ENCODE measurements at places on chromosomes 2 and 18.

DNA sequence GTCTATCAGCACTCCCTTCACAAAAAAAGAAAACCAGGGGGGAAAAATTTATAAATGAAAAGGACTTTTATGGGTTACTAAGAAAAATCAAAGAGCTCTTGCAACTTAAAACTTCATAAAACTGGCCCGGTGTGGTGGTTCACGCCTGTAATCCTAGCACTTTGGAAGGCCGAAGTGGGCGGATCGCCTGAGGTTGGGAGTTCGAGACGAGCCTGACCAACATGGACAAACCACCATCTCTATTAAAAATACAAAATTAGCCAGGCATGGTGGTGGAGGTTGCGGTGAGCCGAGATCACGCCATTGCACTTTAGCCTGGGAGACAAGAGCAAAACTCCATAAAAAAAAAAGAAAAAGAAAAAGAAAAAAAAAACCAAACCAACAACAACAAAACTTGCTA lies 1.7 kb downstream of the DIPK1C start:
- no peak for DNase-seq

- DNase-seq, result no peak
Measured at GRCh38 chr18:26454192-26454591, 94.2 kb downstream of the KCTD1 start.

DNA sequence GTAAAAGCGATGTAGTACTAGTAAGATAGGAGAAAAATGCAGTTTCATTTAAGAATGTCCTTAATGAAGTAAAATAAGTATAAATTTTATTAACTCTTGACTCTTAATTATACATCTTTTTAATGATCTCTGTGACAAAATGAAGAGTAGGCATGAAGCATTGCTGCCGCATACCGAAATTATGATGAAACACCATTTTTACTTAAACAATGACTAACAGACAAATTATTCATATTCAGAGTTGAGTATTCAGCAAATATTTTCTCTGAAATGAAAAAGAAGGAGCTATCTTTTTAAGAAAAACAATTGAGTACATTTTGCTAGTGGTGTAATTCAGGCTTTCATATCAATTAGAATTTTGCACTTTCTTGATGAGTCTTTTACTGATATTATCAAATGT lies 150.6 kb upstream of the DOCK10 start:
- DNase-seq, result no peak

DNA sequence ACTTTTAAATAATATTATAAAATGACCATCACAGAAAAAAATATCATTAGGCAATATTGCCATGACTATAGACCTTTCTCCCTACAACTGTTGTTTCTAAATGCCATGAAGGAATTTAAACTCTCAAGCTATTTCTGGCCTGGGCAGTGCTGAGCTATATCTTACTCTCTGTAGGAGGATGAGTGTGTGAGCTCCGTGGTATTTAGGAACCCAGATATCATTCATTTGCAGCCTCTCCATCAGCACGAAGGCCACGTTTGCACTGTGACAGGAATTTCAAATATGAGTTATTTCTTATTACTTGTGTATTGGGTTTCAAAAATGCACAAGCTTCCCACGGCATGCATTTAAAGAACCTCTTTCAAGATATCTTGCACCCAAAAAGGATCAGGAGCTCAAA lies 35.0 kb upstream of the SOX11 start:
- no peak for DNase-seq

DNA sequence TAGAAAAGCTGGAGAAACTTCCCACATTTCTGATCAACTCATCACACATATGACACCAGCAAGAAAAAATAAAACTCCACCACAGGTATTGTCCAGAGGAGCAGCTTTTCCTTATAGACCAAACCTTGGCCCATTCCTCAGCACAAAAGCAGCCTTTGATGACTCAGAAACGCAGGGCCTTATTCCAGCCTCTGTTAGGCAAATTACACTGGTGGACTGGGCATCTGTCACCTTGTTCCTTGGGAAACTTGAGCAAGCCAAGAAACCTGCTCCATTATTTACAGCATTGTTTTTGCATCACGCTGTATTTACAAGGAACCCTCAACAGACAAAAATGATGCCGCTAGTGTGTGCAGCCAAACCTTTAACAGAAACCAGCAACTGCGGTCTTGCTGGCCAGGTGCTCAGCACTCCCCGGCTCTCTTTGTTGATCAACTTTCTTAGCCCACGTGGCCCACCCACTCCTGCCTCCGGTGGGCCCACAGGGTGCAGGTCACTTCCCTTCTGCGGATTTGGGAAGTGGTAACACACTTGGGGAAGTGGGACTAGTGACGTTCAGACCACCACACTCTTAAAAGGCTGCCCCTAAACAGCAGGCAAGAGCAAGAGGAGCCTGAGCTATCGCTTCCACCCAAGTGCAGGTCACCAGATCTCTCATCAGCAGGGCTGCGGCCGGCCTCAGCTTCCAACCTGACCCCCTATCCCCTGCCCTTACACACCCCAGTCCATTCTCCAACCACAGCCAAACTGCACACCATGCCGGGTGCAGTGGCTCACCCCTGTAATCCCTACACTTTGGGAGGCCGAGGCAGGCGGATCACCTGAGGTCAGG lies 1.5 kb downstream of the AP1S3 start:
- DNase-seq, result no peak

GRCh38 chr18:63410792-63411191 lies 11.5 kb downstream of the VPS4B start:
- DNase-seq, result peak; percentile 77

DNA sequence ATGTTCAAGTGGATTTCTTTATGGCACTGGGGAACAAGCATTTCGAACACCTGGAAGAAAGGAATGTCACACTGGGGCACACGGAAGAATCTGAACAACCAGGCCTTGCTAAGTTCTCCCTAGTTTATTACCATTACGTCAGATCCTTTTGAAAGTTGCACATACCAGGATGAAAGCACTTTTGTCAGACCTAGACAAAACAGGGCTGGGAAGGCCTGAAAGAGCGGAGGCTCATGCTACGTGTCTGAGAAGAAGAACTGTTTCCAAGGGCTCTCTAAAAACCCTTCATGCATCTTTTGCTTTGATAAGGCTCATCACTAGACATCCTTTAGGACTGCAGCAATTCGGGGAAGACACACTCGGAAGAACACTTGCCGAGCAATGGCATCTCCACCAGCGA lies 15.4 kb upstream of the SLC25A52 start:
- DNase-seq, result no peak

- no peak for DNase-seq
Measured at GRCh38 chr18:58386780-58387179, 242.1 kb downstream of the ALPK2 start.

DNA sequence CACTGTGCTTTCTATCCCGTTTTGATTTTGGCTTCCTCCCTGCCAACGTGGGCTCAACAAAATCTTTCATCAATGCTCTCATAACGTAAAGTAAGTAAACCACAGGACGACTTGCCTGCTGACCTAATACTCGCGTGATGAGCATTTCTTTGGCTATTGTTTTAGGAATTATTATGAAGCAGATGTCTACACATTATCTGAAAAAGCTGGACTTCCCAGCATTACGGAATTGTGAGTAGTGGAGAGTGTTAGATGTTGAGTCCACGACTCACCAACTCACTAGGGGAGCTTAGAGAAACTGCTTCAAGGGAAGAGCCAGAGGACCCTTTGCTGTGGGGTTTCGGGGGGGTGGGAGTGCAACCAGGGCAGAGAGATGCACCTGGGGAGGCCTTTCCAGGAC lies 21.9 kb downstream of the HJURP start:
- peak; percentile 12 for DNase-seq

- no peak for DNase-seq
Measured at GRCh38 chr2:174211954-174212353, 36.4 kb downstream of the OLA1 start.

DNA sequence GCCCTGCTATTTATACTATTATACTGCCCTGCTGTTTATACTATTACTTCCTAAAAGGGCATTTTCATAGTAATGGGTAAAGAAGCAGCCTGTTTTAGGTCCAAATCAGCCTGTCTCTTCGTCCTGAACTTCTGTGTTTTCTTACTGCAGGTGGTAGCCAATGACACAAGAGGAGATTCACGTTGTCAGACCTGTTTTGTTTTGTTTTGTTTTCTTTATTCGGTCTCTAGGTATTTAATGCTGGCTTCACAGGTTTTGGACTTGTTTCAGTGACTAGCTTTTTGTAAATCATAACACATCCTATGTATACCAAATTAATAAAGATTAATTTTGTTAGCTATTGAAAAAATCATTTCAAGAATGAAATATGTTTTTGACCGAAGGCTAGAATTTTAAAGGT lies 116.4 kb downstream of the MAP3K20 start:
- DNase-seq, result no peak

DNA sequence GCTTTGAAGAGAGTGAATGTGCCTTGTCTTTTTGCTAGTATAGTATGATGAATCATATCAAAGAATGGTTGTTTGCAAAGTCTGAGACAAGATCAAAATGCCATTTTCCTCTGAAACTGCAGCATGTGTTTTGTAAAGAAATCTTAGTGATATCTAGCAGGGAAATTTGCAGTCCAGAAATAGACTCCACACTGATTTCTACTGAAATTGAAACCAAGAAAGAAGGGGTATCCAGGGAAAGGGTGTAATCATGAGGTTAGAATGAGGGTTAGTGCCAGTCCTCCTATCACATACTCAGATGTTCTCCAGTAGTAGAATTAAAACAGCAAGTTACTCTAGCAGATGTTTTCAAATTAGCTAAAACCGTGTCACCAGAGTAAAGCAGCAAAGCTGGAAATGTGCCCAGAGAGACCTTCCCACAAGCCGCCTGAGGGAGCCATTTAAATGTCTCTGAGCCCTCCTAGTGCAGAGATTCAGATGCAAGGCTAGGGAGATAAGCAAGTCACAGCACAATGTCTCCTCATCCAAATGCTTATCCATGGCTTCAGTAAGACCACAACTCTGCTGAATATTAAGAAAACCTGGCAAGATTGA lies 4.9 kb downstream of the DLGAP1 start:
- no peak for DNase-seq

GRCh38 chr2:88724643-88725332 lies 33.3 kb downstream of the RPIA start:
- DNase-seq, result no peak

DNA sequence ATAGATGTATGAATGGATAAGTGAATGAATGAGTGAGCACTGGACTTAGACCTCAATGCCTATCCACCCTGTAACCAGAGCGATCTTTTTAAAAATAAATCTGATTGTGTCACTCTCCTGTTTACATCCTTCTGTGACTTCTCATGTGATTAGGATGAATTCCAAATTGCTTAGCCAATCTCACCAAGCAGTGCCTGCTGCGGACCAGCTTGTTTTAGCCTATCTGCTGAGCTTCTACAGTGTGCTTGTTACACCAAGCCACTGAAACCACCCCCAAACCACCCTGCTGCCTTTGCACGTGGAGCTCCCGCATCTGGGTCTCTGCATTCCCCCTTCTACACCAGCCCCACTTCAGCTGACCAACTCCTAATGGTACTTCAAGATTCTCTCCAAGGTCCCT lies 265.4 kb downstream of the EN1 start:
- no peak for DNase-seq

GRCh38 chr2:230660294-230661060 lies 52.2 kb upstream of the CAB39 start:
- no peak for DNase-seq

DNA sequence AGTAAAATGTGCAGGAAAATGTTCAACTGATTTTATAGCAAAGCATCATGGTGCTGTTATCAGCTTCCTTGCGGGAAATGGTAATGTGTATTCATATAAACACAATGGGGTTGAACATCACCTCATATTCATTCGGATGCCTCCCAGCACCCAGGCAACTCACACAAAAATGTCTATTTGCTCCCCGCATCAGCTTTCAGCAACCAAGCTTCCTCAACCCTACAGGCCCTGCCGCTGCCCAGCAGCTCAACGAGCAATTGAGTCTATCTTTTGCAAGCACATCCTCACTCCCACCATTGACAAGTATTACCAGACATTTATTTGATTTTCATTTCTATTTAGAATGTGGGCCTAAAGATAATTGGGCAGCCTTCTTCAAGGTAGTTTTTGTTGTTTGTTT lies 2161.4 kb upstream of the PIK3C3 start:
- no peak for DNase-seq

Data from astrocyte of the spinal cord (primary cell).